ENCODE measurements at places on chromosomes 6 and 20.

DNA sequence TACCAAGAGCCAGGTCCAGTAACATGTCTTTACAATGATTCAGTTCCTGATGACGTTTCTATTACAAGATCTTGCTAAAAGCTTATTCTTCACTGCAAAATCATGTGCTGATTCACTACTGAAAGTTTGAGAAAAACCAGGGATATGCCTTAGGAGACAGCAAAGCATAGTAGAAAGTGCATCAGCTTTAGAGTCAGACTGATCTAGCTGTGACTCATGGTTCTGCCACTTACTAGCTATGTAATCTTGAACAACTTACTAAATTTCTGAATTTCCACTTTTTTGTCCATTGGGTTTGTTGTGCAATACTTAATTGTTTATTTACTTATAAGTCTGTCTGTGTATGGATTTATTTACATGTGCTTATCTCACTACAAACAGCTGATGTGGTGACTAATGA is 198.5 kb upstream of the RSPO3 start:
- no peak for DNase-seq

DNA sequence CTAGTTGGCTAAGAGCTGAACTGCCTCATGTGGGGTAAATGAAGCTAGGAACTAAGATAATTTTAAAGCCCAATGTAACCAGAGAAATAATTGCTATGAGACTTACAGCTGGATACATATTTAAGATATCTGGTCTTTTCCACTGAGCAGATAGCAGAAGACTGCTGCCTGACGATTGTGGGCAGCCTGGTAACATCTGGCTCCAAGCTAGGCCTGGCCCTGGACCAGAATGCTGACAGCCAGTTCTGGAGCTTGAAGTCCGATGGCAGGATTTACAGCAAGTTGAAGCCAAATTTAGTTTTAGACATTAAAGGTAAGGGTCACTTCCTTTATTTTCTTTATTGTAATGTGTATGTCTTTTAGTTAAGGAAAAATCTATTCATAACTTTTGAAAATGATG is 65.7 kb downstream of the RTN4IP1 start:
- DNase-seq: no peak

- no peak for DNase-seq
Measured at GRCh38 chr6:143607974-143608373, 69.8 kb upstream of the PHACTR2 start.

- DNase-seq: no peak
Measured at GRCh38 chr6:44309092-44309491, 4.1 kb downstream of the AARS2 start.

GRCh38 chr6:42009844-42010184 is 40.5 kb upstream of the TAF8 start:
- DNase-seq: no peak

DNA sequence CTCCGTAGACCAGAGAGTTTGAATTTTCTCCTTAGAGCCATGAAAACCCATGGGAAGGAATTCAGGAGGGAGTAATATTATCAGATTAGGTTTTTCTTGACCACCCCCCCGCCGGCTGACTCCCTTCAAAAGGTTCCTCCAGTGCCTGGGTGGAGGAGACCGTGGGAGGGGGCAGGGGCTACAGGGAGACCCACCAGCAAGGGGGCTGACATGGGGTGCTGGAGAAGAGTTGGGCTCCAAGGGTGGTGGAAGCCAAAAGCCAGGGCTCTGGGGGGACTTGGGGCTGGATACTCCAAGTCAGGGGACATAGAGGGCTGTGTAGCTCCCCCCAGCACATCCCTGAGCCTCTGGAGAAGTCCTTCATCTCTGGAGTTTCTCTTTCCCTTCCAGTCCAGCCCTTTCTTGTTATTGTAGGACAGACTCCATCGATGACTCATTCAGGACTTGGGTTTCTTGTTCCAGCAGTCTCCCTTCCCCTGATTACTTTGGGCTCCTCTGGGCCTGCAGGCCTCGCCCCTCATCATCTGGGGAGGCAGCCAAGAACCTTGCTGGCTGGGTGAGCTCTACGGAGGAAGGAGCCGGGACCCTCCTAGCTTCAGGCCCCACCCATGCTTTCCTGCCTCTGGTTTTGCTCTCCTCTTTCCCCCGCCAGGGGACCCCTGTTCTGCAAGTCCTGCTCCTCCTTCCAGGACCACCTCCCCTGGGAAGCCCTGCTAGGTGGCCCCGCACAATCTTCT is 10.5 kb upstream of the KIAA1755 start:
- no peak for DNase-seq

All from stimulated activated CD8-positive, alpha-beta memory T cell treated with anti-CD3 and anti-CD28 coated beads, Interleukin-4, amount 100 ng/mL, for 24 hours (primary cell).